ENCODE measurements at places on chromosomes 2 and 18. TPM values are rescaled to one million over a fixed set of nuclear protein-coding genes. Genes with fewer than 3 reads are reported as not detected.

- H3K27ac ChIP-seq = peak overlapping the region; percentile 25
- H3K4me1 ChIP-seq = peaks cover 34% of the 10 kb centered on the region
- no peak for DNase-seq
- H3K4me3 ChIP-seq = no peak overlapping the region
- H3K27me3 ChIP-seq = no peaks in the 10 kb centered on the region
- no peaks in the 10 kb centered on the region for H3K36me3 ChIP-seq
Observed at GRCh38 chr2:109164739-109165221, 35.8 kb downstream of the SH3RF3 start.

DNA sequence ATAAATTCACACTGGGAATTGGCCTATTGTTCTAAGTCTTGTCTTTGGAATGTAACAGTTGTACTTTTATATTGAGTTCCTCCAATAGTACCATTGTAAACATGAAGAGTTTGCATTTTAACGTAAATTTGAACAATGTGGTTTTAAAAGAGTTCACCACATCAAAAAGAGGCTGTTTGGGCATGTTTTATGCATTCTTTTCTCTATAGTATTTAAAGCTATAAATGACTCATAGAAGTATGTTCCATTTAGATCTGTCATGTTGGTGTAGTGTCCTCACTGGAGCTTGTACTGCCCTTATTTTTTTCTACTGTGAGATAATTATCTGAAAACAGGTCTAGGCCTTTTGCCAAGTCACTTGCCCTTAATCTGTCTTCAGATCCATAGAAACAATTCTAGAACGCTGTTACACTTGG is 141.9 kb downstream of the RHBDD1 start:
- peaks cover 3% of the 10 kb centered on the region for H3K36me3 ChIP-seq
- H3K27me3 ChIP-seq = no peaks in the 10 kb centered on the region
- H3K4me1 ChIP-seq = no peaks in the 10 kb centered on the region
- DNase-seq = no peak
- H3K4me3 ChIP-seq = no peak overlapping the region

GRCh38 chr2:221124532-221125240 is 447.4 kb downstream of the EPHA4 start:
- H3K4me3 ChIP-seq = no peak overlapping the region

GRCh38 chr2:2253172-2254016 is 77.7 kb downstream of the MYT1L start:
- no peak overlapping the region for H3K4me3 ChIP-seq
- H3K27me3 ChIP-seq = no peaks in the 10 kb centered on the region
- no peaks in the 10 kb centered on the region for H3K4me1 ChIP-seq
- H3K27ac ChIP-seq = no peak overlapping the region
- no peak for DNase-seq

- no peak overlapping the region for H3K27ac ChIP-seq
- no peaks in the 10 kb centered on the region for H3K36me3 ChIP-seq
- no peak for DNase-seq
- peaks cover 19% of the 10 kb centered on the region for H3K27me3 ChIP-seq
- peaks cover 19% of the 10 kb centered on the region for H3K4me1 ChIP-seq
Observed at GRCh38 chr18:45833846-45834245, 8.4 kb downstream of the SIGLEC15 start.

- H3K4me3 ChIP-seq = no peak overlapping the region
- no peaks in the 10 kb centered on the region for H3K27me3 ChIP-seq
- no peak for DNase-seq
Observed at GRCh38 chr2:131641414-131642206, 113.9 kb downstream of the CCDC74A start.

GRCh38 chr2:28338046-28338817 is 54.4 kb upstream of the FOSL2 start:
- H3K36me3 ChIP-seq = no peaks in the 10 kb centered on the region
- H3K4me3 ChIP-seq = no peak overlapping the region
- H3K4me1 ChIP-seq = peaks cover 58% of the 10 kb centered on the region
- DNase-seq = peak; percentile 96

GRCh38 chr2:189249171-189249570 is 69.6 kb upstream of the COL5A2 start:
- no peaks in the 10 kb centered on the region for H3K4me1 ChIP-seq
- H3K4me3 ChIP-seq = no peak overlapping the region
- H3K27ac ChIP-seq = no peak overlapping the region
- H3K27me3 ChIP-seq = no peaks in the 10 kb centered on the region
- no peak for DNase-seq
- no peaks in the 10 kb centered on the region for H3K36me3 ChIP-seq

GRCh38 chr2:65265671-65266045 is 38.0 kb downstream of the ACTR2 start:
- DNase-seq = no peak
- H3K27ac ChIP-seq = no peak overlapping the region
- no peaks in the 10 kb centered on the region for H3K27me3 ChIP-seq
- peaks cover 9% of the 10 kb centered on the region for H3K4me1 ChIP-seq
- H3K4me3 ChIP-seq = no peak overlapping the region

DNA sequence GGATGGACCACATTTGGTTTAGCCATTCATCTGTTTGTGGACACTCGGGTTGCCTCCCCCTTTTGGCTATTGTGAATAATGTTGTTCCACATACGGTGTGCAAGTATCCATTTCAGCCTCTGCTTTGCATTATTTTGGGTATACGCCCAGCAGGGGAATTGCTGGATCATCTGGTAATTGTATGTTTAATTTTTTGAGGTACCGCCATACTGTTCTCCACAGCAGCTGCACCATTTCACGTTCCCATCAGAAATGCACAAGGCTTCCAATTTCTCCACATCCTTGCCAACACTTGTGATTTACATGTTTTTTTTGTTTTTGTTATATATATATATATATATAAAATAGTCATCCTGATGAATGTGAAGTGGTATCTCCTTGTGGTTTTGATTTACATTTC is 54.6 kb upstream of the TWIST2 start:
- H3K27ac ChIP-seq = no peak overlapping the region
- H3K27me3 ChIP-seq = no peaks in the 10 kb centered on the region
- H3K36me3 ChIP-seq = no peaks in the 10 kb centered on the region
- DNase-seq = no peak
- no peak overlapping the region for H3K4me3 ChIP-seq
- H3K4me1 ChIP-seq = no peaks in the 10 kb centered on the region

DNA sequence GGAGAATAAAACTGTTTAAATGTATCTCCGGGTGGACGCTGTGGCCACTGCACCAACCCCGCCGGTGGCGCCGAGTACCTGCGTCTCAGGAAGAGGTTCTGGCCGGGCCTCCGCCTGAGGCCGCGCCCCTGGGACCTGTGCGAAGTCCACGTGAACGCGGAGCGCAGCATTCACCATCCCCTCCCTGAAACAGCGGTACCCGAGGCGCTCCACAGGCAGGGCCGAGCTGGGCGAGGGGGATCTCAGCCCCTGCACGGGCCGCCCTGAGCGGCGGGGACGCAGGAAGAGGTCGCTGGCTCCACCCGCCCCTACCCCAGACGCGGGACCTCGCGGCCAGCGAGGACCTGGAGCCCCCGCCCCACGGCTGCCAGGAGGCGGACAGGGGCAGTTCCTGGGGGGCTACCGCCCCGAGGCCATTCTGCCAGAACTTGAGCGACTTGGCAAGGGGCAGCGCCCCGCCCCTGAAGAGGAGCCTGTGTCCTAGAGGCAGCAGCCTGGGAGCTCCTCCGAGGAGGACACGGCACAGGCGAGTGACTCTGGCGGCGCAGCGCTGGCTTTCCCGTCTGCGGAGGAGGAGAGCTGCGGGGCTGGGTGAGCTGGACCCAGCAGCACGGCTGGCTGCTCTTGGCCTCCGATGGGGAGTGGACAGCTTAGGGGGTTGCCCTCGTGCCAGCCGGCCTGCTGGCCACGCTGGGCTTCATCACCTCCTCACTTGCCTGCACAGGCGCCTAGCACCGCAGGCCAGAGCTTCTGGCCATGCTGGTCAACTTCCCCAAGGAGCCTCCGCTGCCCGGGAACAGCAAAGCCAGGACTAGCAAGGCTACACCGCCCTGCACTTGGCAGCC is 9.7 kb upstream of the TEKT4 start:
- peaks cover 12% of the 10 kb centered on the region for H3K4me1 ChIP-seq
- no peaks in the 10 kb centered on the region for H3K36me3 ChIP-seq
- DNase-seq = no peak
- no peak overlapping the region for H3K27ac ChIP-seq

- H3K4me3 ChIP-seq = no peak overlapping the region
- DNase-seq = no peak
- H3K27ac ChIP-seq = no peak overlapping the region
- H3K27me3 ChIP-seq = no peaks in the 10 kb centered on the region
- no peaks in the 10 kb centered on the region for H3K4me1 ChIP-seq
- peaks cover 19% of the 10 kb centered on the region for H3K36me3 ChIP-seq
Observed at GRCh38 chr2:72963423-72964145, 46.3 kb downstream of the EMX1 start.

GRCh38 chr2:112749755-112750559 is 14.5 kb downstream of the CKAP2L start:
- H3K4me1 ChIP-seq = peaks cover 24% of the 10 kb centered on the region
- H3K36me3 ChIP-seq = no peaks in the 10 kb centered on the region
- no peak overlapping the region for H3K27ac ChIP-seq
- H3K4me3 ChIP-seq = no peak overlapping the region
- no peaks in the 10 kb centered on the region for H3K27me3 ChIP-seq

DNA sequence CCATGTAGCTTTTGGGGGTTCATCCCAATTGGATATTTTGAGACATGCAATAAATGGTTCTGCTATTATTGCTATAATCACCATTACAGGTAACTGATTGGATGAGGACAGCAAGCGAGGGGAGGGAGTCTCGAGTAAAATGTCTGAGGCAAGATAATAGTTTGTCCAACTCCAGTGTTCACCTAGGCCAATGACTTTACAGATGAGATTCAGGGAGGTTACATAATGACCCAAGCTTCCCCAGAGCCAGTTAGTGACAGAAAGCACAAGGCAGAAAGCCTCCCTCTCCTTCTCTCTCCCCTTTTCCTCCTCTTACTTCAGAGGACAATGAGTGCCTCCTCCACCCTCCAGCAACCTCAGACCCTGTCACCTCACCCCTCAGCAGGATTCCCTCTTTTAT is 98.4 kb upstream of the GLS start:
- no peak overlapping the region for H3K4me3 ChIP-seq
- H3K4me1 ChIP-seq = peaks cover 11% of the 10 kb centered on the region
- no peaks in the 10 kb centered on the region for H3K36me3 ChIP-seq
- no peak for DNase-seq
- no peaks in the 10 kb centered on the region for H3K27me3 ChIP-seq
- H3K27ac ChIP-seq = no peak overlapping the region

- no peaks in the 10 kb centered on the region for H3K4me1 ChIP-seq
- no peak for DNase-seq
- no peaks in the 10 kb centered on the region for H3K27me3 ChIP-seq
- H3K27ac ChIP-seq = no peak overlapping the region
Observed at GRCh38 chr18:75783566-75784281, 356.2 kb upstream of the SMIM21 start.

DNA sequence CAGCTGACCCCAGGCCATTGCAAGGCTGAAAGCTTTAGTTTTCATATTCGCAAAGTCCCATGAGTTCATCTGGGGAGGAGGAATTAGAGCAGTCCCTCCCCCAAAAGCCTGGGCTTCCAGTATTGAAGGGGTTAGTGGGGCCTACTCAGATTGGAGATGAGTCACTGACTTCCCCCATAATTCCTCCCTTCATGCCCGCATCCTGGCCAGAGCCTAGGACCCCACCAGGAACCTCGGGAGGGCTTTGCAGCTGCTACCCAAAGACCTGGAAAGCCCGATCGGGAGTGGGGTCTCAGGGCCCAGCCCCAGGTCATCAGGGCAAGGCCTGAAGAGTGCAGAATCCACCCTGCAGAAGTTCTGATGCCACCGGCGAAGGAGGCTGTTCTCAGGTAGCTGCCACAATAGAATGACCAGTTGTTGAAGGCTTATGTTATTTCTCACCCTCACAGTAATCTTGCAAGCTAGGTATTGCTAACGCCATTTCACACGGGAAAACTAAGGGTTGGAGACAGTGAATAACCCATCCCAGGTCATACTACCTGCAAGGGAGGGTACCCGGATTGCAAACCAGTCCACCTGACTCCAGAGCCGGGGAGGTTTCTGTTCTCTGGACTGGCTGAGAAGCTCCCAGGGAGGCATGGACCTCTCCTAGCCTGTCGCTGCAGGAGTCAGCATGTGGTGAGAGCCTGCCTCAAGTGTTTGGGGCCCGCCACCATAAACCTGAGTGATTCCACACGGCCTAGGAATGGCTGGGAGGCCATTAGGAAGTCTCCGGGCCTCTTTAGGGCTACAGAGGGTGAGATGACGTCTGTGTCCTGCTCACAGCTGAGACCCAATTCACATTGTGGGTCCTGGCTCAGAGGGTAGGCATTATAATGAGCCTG is 5.8 kb upstream of the ARID5A start:
- DNase-seq = no peak
- no peaks in the 10 kb centered on the region for H3K36me3 ChIP-seq
- H3K4me1 ChIP-seq = peaks cover 88% of the 10 kb centered on the region
- no peaks in the 10 kb centered on the region for H3K27me3 ChIP-seq
- H3K27ac ChIP-seq = peak overlapping the region; percentile 100

DNA sequence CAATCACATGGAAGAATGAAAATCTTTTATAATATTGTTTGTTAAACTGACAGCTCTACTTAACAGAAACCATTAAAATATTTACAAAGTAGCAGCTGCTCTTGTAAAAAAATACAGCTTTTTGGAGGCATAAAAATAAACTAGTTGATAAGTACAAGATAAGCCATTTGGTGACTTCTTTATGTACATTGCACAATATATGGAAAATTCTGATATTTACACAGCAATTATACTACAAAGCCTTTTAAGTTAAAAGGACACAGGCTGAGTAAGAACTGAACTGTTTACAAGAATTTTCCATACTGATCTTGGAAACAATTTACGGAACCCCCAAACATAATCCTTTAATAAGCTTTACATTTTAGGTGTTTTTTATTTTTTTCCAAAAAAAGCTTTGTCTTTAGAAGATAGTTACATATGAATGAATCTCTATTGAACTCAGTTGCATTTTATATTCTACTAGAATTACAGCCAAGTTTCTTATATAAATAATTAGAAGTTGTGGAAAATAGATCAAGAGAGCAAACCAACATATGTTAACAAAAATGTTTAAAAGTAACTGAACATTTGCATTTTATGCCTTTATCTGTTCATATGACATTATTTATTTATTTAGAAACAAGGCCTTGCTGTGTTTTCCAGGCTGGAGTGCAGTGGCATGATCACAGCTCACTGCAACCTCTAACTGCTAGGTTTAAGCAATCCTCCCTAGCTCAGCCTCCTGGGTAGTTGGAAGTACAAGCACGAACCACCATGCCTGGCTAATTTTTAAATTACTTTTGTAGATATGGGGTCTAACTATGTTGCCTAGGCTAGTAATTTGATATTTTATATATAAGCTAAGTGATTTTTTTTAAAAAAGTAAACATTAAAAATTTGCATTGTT is 142.5 kb downstream of the OTX1 start:
- no peak overlapping the region for H3K4me3 ChIP-seq
- no peak for DNase-seq
- H3K27ac ChIP-seq = no peak overlapping the region
- no peaks in the 10 kb centered on the region for H3K4me1 ChIP-seq
- no peaks in the 10 kb centered on the region for H3K27me3 ChIP-seq

DNA sequence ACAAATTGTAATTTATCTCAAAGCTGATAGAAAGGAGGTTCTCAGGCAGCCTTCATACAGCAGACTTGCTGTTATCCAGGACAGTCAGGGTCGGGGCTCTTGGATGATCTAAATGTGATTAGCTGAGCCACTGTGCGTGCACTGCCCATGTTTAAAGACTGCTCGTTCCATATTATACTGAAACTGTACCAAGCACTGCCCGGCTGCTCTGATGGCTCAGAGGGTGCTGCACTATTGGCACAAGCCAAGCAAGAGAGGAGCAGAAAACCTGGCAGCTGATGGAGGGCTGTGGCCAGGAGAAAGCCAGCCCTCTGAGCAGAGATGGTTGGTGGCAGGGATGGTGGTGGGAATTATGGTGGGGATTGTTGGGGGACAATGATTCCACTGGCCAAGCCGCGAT is 63.4 kb downstream of the COL6A3 start:
- no peak overlapping the region for H3K4me3 ChIP-seq
- peaks cover 3% of the 10 kb centered on the region for H3K36me3 ChIP-seq
- no peak for DNase-seq
- H3K27me3 ChIP-seq = no peaks in the 10 kb centered on the region

PLCL1 gene
- 67.3 TPM for total RNA-seq

C2orf66 gene
- not detected for total RNA-seq

SCN9A gene
- 6.2 TPM for total RNA-seq

Measured in esophagus muscularis mucosa (tissue), 4 donors.